ENCODE measurements at places on chromosomes 2 and 18.

DNA sequence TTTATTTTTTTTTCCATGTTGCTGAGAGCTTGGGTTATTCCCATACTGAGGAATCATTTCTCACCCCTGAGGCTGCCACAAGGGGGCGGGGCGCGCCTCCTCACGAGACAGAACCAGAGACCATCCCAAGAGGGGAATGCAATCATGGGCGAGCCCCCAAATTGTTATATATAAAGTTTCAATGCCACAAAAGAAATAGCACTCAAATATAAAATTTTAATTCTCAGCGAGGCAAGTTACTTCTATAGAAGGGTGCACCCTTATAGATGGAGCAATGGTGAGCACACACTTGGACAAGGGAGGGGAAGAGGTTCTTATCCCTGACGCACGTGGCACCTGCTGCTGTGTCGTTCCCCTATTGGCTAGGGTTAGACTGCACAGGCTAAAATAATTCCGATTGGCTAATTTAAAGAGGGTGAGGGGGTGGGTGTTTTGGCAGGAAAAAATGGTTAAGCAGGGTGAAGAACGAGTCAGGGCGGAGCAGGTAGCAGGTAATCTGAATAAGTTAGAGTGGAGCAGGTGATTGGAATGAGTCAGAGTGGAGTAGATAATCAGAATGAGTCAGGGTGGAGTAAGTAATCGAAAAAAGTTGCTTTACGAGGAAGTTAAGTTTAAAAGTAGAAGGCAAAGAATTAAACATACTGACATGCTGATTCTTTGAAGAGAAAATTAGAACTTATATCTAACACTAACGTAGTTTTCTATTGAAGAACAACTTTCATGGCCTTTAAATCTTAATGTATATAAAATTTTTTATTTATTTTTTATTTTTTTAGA, 177.5 kb downstream of the MTCL1 start:
- DNase-seq: peak; percentile 40

- no peak for DNase-seq
These were observed 6.2 kb upstream of the GPR75 start for GRCh38 chr2:53865962-53866361.

GRCh38 chr2:46800625-46801349, 114.8 kb downstream of the MCFD2 start:
- no peak for DNase-seq

DNA sequence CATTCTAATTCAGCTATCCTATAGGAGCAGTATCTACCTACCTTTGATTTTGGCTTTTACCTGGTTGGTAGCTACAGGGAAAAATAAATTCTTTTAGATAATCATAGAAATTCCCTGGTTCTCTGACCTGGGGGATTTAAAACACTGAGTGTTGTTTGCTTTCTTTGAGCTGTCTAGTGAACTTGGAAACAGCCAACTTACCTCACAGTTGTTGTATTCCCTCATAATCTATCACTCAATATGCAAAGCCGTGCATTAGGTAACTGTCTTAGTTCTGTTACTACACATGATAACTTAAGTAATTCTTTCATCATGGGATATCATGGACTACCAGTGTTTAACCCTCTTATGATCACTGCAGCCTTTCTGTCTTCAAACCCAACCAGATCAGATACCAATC, 127.8 kb downstream of the TTC27 start:
- DNase-seq: no peak

DNA sequence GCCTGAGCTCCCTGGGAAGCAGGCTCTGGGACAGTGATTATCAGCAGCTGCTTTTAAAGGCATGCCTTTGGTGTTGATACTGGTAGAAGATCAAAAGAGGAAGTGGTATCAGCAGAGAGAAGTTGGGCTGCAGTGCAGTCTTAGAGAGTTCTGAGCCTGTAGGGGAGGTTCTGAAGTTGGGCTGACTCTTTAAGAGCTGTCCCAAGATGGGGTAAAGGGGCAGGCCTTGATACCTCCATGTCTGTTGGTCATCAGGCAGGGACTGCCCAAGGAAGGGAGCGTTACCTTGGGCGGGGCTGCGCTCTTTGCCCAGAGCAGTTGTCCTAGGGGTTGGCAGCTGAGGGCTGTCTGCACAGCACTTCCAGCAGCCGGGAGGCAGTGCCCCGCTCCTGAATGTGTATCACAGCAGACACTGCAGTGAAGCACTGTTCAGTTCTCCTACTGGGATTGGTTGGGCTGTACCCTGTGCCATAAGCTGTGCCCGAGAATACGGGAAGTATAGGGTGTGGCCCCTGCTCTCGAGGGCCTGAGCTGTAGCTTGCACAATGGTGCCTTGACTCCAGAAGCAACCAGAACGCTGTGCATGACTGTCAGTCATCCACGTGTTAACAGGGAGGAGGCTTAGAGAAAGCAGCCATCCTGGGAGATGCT, 177.0 kb downstream of the CTIF start:
- DNase-seq: no peak

- DNase-seq: no peak
These were observed 11.2 kb downstream of the SLC66A2 start for GRCh38 chr18:79940126-79940813.

DNA sequence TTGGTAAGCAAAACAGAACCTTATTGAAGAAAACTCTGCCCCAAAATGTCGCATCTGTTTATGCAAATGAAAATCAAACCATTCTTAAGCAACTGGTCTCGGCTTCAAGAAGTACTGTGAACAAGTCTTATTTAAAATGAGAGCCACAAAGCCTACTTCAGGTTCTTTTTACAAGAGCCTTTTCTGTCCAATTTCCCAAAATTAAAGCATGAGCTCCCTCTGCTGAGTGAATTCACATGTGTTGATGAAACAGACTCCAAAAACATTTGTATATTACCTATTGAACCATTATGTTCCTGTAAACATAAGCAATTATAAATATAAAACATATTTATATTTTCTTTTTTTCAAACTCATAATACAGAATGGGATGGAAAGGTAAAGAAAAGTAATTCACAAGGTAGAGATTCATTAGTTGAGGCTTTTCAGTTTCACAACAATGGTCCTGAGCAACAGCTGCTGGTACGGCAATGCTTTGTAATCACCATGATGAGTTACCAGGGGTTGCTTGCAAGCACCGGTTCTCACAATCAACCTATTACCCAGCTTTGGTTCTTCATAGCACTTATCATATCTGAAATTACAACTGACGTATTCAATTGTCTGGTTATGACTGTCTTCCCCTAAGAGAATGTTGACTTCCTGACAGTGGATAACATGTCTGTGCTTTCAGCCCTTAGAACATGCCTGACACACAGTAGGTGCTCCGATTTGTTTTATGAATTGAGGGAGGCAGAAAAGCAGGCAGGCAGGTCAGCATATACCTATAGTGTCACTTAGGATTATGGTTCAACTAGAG, 108.4 kb upstream of the BZW1 start:
- DNase-seq: peak; percentile 20

DNA sequence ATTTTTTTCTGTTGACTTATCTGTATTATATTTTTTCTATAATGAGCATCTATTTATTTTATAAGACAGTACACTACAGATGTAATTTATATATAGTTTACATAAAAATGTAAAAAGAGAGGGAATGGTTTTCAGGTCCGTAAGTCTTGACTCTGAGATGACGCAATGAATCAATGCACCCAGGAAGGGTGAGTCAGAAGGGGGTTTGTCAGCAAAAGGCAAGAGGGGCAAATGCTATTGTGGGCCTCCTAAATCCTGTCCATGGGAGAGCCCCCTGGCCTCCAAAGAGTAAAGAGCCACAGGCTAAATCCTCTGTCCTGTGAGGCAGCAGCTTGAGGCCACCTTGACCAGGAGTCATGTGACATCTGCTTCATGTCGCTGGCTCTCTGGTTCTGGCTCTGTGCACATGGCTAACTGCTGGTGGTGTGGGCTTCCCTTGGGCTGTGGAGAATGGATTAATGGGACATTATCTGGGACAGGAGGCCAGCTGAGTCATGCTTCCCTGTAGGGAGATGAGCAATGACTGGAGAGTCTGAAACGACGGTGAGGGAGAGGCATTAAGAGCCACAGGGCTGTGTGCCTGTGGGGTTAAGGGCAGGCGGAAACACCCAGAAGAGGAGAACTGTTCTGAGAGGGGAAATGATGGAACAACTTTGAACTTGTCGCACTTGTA, 22.8 kb upstream of the ASB18 start:
- DNase-seq: peak; percentile 16

DNA sequence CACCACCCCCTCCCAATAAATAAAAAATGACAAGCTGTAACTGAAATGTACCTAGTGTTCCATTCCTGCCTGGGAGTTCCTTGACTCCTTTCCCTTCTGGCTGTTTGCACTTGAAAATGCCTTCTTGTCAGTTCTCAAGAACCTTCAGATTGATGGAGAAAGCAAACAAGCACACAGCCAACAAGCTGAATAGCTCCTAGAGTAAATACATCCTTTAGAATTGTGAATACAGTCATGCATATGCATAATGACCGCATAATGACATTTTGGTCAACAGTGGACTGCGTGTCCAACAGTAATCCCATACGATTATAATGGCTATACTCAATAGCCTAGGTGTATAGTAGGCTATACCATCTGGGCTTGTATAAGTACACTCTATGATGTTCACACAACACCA, 97.0 kb downstream of the LYPD6 start:
- no peak for DNase-seq

- no peak for DNase-seq
These were observed 270.8 kb upstream of the PARD3B start for GRCh38 chr2:204274429-204274828.
